ENCODE measurements at places on chromosomes 5 and 9.
A peak's percentile ranks its signal among the peaks of the same experiment; 100 is the strongest.

DNA sequence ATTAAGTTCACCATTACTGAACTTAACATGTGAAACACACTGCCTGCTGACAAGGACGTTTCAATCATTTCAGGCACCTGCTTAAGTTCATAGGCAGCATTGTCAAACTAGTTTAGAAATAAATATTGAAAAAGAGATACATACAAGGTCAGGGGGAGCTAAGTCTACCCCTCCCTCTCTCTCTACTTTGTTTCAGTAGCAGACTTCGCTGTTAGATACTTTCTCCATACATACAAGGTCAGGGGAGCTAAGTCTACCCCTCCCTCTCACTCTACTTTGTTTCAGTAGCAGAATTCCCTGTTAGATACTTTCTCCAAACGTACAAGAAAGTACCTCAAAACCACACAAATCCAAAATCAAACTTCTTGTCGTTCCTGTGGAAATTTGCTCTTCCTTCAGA is 387.4 kb upstream of the PDE4D start:
- no peak for DNase-seq

- DNase-seq, result no peak
Observed at GRCh38 chr5:179387151-179388110, 42.2 kb upstream of the ADAMTS2 start.

DNA sequence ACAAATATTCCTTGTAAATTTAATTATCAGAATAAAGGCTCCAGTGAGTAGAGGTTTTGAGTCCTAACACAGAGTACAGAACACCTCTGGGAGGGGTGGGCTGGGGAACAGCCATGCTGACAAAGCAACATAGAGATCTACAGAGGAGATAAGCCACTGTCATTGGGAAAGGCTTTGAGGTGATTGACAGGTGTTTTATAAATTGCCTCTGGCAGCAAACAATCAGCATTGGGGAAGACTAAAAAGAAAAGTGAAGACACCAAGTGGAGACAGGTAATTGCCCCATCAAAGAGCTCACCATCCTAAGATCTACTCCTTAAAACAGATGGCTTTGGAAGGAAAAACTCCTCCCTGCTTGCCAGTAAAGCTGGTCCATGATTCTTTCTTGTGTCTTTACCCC is 189.7 kb upstream of the TLE4 start:
- no peak for DNase-seq

- DNase-seq, result peak; percentile 40
Observed at GRCh38 chr5:180069589-180070247, 1.8 kb downstream of the RNF130 start.

DNA sequence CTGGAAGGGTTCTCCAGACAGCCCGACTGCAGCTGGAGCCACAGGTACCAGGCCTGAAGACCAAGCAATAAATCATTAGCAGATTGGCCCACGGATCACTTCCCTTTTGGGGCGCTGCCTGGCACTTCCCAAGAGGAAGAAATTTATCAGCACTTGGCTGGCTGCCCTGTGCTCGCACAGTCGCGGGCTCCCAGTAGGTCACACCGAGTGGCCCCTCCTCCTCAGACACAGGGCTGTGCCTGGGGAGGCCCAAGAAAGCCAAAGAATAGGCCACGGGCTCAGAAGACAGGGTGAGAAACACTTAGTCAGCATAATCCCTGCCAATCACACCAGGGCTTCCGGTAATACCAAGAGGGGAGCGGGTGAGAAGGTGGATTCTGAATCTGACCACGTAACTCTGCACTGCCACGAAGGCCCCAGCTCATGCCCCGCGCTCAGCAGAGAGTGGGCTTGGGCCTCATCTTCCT is 115.7 kb upstream of the MSX2 start:
- peak; percentile 77 for DNase-seq

- no peak for DNase-seq
Observed at GRCh38 chr5:61538722-61539501, 206.9 kb downstream of the ZSWIM6 start.

GRCh38 chr9:114733816-114734215 is 51.8 kb upstream of the TEX48 start:
- peak; percentile 69 for DNase-seq

DNA sequence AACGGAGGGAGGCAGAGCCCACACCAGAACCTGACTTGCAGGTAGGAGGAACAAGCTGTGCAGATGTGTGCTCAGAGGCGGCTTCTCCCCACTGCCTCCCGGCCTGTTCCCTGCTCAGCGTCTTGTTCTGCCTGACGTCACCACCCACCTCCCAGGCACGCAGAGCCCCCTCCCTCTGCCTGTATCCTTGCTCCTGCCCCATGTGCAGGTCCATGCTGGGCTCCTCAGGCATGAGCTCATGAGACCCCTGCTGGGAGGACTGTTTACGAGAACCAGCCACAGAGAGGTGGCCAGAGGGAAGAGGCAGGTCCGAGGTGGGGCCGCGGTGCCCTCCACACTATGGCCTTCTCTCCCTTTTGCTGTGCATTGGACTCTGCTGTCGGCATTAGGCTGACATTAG is 45.5 kb downstream of the SLC6A3 start:
- DNase-seq, result no peak

- DNase-seq, result no peak
Observed at GRCh38 chr5:142637871-142638270, 48.0 kb downstream of the FGF1 start.

GRCh38 chr5:7714697-7715096 is 136.2 kb downstream of the CFAP90 start:
- DNase-seq, result no peak

GRCh38 chr5:173247510-173247909 is 12.5 kb upstream of the NKX2-5 start:
- no peak for DNase-seq

DNA sequence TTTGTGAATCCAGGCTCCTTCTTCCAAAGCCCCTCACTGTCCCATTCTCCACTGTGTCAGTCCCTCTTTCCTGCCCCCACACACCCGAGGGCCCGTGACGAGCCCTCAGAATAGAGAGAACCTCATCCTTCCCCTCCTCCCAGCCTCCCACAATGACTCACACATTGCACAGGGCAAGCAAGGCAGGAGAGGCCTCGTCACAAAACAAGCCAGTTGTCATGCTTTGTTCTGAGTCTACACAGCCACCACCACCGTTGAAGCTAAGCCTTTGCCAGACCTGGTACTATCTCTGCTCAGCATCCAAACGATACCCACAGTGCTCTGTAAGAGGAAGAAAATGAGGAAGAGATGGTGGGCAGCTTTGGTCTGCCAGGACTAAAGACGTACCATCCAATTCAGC is 142.2 kb upstream of the ZNF366 start:
- peak; percentile 26 for DNase-seq

GRCh38 chr9:113568081-113568435 is 104.5 kb downstream of the RGS3 start:
- no peak for DNase-seq

- DNase-seq, result no peak
Observed at GRCh38 chr9:107933516-107933915, 443.9 kb upstream of the KLF4 start.

Data from H4 (cell line).